ENCODE measurements at places on chromosomes 2 and 18.

DNA sequence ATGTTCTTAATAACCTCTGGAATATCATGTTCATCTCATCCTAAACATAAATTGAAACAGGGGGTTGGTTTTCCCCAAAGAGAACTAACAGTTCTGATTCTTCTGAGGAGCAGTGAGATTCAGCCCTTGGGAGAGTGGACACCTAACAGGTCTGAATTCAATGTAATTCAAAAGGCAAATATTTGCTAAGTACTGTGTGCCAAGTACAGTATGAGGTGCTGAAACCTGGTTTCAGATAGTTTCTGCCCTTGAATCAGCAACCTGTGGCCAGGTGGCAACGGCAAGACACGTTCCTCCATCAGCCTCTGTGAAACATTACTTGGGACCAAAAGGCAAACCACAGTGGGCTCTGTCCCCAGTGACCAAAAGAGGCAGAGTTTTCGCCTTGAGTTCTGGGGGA lies 1.3 kb downstream of the LRRC30 start:
- no peak for DNase-seq

DNA sequence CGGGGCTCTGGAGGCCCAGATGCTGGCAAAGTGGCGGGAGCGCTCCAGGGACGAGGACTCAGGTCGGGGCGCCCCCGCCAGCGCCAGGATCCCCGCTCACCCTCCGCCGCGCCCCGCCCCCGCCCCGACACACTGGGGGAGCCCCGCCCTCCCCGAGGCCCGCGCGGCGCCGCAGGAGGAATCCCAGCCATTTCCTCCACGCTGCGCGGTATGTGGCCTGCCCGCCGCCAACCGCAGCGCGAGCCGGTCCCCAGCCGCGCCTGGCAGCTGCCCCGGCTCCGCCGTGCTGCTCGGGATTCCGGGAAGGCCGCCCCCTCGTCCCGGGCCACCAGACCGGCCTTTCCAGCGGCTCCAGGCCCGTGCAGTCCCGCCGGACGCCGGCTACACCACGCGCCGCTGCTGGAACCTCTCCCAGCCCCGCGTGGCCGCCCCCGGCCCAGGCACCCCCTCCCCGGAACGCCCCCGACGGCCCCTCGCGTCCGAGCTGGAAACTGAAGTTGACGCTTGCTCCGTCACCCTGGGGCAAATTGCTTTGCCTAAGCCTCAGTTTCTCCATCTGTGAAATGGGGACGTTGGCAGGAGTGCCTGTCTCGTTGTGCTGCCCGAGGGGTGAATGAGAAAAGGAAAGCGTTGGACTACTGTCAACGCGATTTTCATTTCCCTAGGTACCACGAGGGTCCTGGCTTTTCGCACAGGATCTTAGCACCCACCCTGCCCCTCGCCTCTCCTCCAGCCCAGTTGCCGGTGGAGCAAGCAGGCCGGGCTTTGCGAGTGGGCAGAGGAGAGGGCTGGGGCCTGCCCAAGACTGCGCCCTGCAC lies 53.6 kb downstream of the PKDCC start:
- peak; percentile 77 for DNase-seq

GRCh38 chr2:162025121-162025911 lies 48.7 kb downstream of the DPP4 start:
- DNase-seq: no peak

GRCh38 chr2:18154812-18155211 lies 276.3 kb downstream of the KCNS3 start:
- DNase-seq: no peak

GRCh38 chr2:126672980-126673605 lies 17.1 kb downstream of the GYPC start:
- no peak for DNase-seq

GRCh38 chr18:2893056-2893455 lies 46.2 kb downstream of the EMILIN2 start:
- DNase-seq: no peak

DNA sequence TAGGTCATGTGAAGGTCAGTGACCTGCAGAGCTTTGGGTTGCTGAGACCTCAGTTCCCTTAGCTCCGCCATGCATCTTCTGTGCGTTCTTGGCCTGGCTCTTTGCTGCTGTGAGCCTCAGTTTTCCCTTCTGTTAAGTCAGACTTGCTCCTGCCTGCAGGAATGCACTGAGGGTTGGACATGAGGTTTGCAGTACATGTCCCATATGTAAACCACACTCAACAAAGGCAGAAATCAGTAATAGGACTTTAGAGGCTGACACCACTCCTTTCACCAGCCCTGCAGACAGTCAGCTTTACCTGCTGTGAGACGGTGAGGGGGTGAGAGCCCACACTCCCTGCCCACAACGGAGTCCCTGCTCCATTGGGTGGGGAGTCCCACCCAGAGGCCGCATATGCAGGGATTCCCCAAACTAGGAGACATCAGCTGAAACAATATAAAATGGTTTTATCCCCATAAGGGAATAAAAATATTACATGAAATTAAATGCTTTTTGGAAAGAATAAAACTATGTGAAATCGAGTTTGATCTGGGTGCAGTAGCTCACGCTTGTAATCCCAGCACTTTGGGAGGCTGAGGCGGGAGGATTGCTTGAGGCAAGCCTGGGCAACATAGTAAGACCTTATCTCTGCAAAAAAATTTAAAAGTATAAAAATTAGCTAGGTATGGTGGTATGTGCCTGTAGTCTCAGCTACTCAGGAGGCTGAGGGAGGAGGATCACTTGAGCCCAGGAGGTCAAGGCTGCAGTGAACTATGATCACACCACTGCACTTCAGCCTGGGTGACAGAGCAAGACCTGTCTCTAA lies 55.1 kb downstream of the MYO7B start:
- DNase-seq: no peak

GRCh38 chr18:73717570-73717969 lies 430.1 kb downstream of the FBXO15 start:
- peak; percentile 48 for DNase-seq

DNA sequence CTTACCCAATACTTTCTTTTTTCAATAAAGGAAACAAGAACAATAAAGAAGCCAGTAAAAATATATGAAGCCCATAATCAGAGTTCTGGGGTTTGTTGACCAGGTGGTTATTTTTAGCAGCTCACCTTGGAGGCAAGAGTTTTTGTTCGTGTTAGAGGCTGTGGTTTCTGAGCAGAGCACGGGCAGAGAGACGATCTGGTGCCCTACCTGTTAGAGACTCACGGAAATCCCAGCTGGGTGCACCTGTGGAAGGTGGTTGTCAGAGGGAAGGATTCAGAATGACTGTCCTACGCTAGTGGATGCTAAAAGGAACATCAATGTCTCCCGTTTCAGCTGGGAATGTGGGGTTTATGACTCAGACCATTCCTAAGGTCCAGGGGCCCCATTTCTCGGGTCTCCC lies 87.6 kb downstream of the NRP2 start:
- DNase-seq: no peak

DNA sequence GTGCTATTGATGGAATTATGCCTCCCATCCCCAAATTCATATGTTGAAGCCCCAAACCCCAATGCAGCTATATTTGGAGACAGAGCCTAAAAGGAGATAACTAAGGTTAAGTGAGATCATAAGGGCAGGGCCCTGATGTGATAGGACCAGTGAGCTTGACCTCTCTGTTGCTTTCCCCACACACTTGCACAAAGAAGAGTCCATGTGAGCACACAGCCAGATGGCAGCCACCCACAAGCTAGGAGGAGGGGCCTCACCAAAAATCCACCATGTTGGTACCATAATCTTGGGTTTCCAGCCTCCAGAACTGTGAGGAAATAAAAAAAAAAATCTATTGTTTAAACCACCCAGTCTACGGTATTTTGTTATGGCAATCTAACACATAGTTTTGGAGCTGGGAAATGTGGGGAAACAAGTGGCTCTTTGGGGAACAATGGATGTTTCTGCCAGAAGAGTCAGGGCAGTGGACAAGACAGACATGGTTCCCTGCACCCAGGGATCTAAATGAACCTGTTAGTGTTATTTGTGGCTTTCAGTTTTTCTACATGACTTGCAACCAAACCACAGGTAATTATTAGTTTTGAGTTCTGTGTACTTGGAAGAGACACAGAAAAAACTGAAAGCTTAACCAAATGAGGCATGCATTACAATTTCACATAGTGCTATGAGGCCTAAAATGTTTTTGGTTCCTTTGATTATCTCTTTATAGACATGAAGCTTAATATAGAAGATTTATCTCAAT lies 259.1 kb downstream of the LTBP1 start:
- no peak for DNase-seq

DNA sequence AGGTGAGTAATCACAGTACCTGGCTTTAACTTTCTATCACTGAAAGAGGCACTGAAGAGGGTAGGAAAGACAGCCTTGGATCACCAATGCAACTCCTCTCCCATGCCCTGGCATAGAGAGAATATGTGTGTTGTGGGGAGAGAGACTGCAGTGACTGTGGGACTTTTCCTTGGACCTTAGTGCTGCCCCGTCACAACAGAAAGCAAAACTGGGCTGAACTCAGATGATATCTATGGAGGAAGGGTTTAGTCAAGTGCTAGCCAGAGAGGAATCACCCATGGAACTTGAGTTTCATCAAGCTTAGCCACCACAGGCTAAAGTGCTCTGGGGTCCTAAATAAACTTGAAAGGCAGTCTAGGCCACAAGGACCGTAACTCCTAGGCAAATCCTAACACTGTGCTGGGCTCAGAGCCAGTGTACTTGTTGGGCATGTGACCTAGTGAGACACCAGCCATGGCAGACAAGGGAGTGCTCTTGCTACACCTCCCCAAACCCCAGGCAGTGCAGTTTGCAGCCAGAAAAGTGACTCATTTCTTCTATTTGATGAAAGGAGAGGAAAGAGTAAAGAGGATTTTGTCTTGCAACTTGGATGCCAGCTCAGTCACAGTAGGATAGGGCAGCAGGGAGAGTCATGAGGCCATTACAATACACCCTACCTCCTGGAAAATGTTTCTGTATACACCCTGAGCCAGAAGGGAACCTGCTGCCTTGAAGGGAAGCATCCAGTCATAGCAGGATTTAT lies 105.8 kb upstream of the SPOPL start:
- DNase-seq: no peak

DNA sequence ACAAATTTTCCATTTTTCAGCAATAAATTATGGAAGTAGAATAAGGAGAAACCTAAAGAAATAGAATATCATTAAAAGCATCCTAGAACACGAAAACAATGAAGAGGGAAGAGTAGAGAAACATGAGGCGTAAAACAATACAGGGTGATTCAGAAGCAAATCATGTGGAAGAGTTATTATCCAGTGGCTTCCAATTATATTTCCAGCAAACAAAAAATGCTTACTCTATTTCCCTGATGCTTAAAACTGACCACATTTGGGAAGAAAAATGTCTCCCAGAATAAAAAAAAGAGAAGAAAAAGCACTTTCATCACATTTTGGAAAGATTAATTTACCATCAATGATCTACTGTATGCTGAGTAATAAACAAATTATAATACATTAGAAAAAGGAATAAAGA lies 192.6 kb downstream of the CD226 start:
- no peak for DNase-seq

GRCh38 chr2:8064603-8065002 lies 617.3 kb upstream of the ID2 start:
- DNase-seq: no peak

DNA sequence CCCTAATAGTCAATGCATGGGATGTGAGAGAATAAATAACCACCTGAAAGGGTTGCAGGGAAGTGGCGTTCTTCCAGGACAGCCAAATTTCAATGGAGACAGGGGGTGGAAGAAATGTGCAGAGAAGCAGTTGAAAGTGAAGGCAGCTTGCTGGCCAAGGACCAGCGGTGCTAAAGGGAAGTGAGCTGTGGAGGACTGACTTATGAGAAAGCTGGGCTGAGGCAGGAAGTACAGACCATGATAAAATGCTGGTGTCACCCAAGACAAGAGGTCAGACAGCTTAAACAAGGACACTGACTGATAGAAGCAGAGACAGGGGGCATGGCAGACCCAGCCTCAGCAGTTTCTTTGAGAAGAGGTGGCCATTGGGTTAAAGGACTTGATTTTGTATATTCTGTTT lies 106.7 kb downstream of the DTNB start:
- DNase-seq: no peak

DNA sequence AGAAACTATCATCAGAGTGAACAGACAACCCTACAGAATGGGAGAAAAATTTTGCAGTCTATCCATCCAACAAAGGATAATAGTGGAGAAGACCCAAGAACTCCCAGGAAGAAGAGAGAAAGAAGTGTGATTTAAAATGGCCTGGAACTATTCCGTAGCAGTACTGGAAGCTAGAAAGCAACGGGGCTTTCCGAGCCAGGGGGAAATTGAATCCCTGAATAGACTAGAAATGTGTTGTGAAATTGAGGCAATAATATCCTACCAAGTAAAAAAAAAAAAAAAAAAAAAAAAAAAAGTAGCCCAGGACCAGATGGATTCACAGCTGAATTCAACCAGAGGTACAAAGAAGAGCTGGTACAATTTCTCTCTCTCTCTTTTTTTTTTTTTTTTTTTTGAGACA lies 69.3 kb downstream of the FARP2 start:
- DNase-seq: no peak

DNA sequence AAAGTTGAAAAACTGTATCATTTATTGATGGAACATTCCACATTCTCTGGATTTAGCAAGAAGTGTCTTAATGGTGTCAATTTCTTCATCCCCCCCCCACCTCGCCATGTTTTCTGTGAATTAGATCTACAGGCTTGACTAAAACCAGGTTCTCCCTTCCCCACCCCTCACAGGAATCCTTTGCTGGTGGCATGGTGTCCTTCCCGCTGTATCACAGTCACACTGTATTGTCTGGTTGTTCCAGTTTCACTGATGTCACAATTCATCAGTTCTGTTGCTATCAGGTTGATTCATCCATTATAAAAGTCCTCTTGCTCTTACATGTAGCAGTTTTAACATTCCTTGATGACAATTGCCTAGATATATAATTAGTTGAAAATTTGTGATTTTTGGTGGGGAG lies 6.1 kb upstream of the SNORC start:
- DNase-seq: no peak

GRCh38 chr18:26088487-26088886 lies 1.9 kb downstream of the SS18 start:
- no peak for DNase-seq

- DNase-seq: no peak
Observed at GRCh38 chr18:49757513-49758262, 55.6 kb downstream of the ACAA2 start.

Measured in eye (tissue), 1 donor.